ENCODE measurements at places on chromosomes 7 and 10.

DNA sequence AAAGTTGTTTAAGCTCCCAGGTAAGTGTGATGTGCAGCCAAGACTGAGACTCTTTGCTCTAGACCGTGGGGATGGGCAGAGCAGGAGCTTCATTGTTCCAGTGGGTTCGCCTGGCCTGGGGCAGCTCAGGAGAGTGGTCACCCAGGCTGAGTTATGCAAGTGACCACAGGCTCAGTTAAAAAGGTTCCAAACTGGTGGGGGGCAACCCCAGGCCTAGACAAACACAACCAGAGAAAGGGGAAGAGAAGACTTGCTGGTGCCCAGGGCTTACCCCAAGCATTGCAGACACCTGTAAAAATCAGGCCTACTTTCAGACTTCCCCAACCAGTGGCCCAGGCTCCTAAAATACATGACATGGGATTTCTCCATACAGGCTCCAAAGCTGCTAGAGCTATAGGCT is 21.6 kb downstream of the CREB3L2 start:
- no peak for DNase-seq

- no peak for DNase-seq
Measured at GRCh38 chr10:85919491-85920021, 447.0 kb downstream of the GRID1 start.

GRCh38 chr10:102280397-102281101 is 35.2 kb downstream of the GBF1 start:
- DNase-seq: no peak

GRCh38 chr7:106604303-106604924 is 56.5 kb downstream of the CCDC71L start:
- DNase-seq: peak; percentile 71

DNA sequence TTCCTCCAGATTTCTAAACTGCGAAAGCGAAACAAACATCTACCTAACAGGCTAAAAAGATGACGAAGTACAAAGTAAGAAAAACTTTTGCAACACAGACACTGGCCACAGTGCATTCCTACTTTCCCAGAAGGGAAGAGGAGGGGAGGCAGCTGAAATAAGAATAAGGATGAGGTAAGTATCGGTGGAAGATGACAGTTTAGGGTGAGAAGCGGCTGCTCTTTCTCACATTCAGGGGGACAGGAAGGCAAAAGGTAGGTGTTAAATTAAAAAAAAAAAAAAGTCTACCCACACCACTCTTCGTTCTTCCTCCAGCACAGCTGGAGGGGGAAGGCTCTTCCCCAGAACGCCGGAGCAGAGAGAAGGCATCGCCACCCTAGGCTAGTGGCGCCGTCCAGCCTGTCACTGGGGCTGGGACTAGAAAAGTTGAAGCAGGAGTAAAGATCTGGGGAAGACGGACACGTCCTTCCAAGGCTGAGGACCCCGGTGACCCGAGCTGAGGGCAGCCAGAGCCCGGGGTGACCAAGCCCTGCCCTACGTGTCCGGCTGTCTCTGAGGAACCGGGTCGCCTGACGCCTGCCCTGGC is 846 bp downstream of the DNAJC1 start:
- peak; percentile 12 for DNase-seq

- no peak for DNase-seq
Measured at GRCh38 chr7:48259463-48260280, 88.4 kb downstream of the ABCA13 start.

DNA sequence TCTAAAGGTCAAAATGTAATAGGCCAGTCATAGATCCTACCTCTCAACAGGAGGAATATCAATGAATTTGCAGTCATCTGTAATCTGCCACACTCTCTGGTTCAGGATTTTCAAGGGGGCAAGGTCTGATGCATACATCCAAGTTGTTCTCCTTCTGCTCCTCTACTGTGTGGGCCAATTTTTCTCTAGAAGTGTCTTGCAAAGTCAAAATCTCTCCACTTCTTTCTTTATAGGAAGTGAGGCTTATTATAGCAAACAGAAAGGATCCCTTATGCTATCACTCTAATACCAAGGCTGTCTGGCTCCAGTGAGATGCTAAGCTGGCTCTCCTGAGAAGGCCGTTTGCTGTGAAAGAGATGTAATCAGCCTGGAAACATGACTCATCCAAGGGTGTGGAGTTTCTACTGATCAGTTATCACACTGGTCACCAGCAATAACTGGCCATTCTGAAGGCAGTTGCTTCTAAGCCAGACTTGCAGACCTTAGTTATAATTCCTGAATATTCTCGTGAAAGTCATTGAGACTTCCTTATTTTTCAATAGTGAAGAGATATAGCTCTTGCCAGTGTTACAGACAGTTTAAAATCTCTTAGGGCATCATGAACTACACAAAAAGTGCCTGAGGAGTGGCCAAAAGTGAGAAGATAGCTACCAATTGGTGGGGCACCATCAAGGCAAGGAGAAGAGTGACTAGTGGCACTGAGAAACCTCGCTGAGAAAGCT is 43.2 kb upstream of the LRGUK start:
- DNase-seq: no peak
